Activated effector memory CD4-positive, alpha-beta T cell treated with anti-CD3 and anti-CD28 coated beads, Interleukin-2, amount 50 U/mL, for 16 hours (primary cell): ENCODE measurements at places on chromosomes 3 and 15.

DNA sequence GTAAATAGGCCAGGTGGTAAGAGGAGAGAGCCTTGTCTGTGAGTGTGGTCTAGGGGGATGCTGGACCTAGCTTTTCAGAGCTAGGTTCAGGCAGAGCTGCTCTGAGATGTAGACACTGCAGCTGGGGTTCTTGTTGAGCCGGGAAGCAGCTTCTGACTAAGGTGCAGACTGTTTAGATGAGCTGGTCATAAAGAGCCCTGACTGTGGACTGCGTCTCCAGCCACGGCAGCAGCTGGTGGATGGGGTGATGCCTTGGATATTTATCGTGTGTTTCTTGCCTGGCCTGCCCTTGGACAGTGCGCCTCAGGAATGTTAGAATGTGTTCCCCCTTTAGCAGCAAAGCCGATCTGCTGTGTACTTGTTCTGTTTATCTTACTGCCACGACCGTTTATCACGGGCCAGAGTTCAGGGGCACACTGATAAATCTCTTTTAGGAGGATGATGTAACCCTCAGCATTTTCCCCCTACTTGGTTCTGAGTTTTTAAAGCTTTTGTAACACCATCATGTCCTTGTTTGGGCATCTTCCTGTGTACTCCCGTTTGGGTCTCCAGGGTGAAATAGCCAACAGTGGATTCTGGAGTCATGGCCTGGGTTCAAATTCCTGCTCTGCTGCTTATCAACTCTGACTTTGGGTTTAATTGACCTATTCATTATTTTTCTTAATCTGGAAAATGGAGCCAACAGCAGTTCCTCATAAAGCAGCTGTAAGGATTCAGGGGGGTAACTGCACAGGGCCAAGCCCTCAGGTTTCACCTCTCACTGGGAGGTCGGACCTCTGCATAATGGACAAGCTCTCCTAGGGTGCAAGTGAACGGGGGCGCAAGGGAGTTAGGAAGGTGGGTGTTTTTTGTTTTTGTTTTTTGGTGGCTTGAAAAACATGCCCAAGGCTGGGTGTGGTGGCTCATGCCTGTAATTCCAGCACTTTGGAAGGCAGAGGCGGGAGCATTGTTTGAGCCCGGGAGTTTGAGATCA, 51.4 kb downstream of the FLNB start:
- DNase-seq: peak; percentile 41

GRCh38 chr3:64687781-64688604, at the start of gene ADAMTS9:
Gene ADAMTS9 (minus strand): TSS chr3:64688000. CDS start chr3:64687657, 343 bp downstream.
- DNase-seq: no peak

GRCh38 chr3:106333911-106334618, 465.3 kb upstream of the CBLB start:
- DNase-seq: peak; percentile 81

DNA sequence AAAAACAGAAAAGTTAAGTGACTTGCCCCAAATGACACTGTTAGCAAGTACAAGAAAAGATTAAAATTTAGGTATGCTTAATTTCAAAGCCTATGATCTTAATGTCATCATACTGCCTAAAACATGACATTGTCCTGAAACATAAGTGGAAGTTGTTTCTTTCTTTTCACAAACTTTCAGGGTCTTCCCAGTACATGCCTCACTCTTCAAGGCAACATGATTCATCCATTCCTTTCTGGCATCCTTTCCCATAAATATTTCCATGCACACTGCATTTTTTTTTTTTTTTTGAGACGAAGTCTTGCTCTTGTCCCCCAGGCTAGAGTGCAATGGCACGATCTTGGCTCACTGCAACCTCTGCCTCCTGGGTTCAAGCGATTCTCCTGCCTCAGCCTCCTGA, 42.5 kb upstream of the KPNA4 start:
- no peak for DNase-seq

DNA sequence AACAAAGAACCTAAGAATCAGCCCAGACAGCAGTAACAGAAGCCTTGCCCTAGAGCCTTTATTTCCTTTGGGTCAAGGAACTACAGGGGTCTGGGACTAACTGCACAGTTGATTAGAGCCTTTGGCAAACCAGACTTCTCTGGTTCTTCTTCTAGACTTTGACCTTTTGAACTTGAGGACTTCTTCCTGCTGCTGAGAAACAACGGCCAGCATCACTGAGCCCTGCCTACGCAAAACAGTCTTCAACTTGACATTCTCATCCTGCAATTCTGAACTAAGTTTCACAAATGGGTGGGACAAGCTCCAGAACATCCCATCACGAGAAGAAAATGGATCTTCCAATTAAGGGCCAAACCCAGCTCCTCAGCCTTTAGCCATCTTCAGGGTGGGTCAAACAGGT, 31.4 kb downstream of the CMTM6 start:
- no peak for DNase-seq

- no peak for DNase-seq
Observed at GRCh38 chr15:29106116-29106515, 163.5 kb downstream of the NSMCE3 start.

- DNase-seq: no peak
Observed at GRCh38 chr3:151596940-151597339, 136.1 kb upstream of the IGSF10 start.

DNA sequence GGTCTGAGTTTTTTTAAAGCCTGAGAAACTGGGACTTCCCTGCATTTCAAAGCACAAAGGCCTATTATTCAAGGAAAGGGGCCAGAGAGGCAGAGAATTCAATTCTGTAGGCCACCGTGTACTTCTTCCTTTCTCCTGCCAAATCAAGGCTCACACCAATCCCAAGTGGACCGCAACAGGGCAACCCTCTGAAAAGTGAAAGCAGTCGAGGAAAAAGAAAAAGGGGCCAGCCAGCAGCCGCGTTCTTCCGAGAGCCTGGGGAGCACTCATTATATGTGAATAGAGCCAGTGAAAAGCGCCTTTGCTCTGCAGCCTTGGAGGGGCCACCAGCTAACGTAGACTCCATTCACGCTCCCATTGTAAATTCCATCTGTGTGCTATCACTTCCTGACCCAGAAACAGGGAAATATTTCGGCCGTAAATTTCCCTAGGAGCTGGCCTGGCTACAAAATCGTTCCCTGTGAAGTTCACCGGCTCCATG, 45.9 kb upstream of the THUMPD3 start:
- no peak for DNase-seq

GRCh38 chr3:190083635-190084034, 37.1 kb downstream of the P3H2 start:
- DNase-seq: no peak

DNA sequence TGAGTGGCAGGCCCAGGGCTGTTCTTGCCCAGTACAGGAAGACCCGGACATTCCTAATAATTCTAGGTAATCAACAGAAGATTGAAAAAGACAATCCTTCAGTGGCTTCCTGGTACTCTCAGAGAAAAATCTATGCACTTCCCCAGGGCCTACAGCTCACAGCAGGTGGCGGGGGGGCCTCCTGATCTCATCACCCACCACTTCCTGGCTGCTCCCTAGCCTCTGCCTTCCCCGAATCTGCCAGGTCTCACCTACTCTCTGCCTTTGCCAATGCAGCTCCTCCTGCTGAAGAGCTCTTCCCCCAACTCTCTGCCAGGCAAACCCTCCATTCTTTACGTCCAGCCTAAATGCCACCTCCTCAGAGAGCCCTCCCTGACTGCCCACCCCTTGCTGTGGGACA, 37.5 kb downstream of the EHD4 start:
- peak; percentile 90 for DNase-seq

DNA sequence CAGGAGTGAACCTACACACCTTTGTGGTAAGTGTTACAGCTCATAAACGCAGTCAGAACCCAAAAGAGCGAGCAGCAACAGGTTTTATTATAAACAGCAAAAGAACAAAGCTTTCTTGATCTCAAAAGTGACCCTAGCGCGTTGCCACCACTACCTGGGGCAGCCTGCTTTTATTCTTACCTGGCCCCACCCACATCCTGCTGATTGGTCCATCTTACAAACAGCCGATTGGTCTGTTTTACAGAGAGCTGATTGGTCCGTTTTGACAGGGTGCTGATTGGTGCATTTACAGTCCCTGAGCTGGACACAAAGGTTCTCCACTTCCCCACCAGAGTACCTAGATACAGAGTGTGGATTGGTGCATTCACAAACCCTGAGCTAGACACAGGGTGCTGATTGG, 143.1 kb downstream of the ARRDC4 start:
- DNase-seq: no peak

GRCh38 chr15:49031804-49032203, 14.4 kb downstream of the SECISBP2L start:
- no peak for DNase-seq

GRCh38 chr15:98734466-98735199, 86.3 kb downstream of the IGF1R start:
- DNase-seq: no peak

- no peak for DNase-seq
Observed at GRCh38 chr3:188362405-188362831, 208.5 kb downstream of the LPP start.

- no peak for DNase-seq
Observed at GRCh38 chr3:120338517-120338916, 10.6 kb downstream of the LRRC58 start.

DNA sequence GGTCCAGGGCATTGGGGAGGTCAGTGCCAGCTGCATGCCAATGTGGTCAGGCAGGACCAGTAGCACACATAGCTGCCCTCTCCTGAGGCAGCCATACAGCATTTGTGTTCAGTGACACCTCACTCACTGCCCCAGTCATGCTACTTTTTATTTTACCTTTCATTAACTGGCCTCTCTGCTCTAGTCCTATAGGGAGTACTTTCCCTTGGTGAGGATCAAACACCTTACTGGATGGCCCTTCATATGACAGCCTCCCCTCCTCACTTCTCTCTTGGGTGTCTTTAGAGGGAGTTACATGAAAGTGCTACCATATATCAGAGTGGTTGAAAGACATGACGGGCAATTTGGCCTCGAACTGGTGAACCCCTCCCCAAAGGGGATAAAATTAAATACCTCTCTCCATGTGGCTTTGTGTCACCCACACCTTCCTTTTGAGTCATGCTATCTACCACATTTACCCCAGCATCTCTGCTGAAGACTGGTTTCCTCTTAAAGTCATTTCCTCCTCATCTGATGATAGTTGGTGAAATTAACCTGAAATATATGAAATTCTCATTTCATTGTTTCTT, 17.6 kb downstream of the RLBP1 start:
- DNase-seq: no peak

DNA sequence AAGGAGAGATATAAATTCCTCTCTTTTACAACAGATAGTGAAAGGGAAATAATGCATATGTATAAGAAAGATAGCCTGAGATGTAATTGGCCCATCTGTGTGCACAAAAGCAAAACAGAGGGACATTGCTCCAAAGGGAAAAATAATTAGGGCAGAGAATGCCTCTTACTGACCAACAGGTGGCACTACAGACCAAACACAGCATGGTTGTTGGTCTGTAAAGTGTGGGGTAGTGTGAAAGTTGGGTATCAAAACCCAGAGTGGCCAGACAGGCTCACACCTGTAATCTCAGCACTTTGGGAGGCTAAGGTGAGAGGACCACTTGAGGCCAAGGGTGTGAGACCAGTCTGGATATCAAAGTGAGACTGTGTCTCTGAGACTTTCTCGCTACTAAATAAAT, 4.5 kb upstream of the TLNRD1 start:
- DNase-seq: no peak

DNA sequence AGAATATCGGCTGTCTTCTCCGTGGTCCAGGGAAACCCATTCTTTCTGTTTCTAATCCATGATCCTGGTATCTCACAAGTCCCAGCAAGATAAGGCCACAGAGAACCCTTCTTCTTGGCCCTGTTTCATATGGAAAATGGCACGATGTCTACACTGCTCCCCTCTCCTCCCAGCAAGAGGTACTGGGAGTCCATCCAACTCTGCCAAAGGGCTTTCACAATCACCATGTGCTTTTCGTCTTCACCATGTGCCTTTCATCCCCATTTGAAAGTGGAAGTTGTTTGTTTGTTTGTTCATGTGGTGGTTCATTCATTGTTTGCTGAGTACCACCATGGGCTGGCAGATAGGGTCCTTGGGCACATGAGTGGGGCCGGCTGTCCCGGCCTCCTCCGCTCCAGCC, 5.5 kb downstream of the ITIH3 start:
- no peak for DNase-seq

- no peak for DNase-seq
Observed at GRCh38 chr3:146382386-146382785, 87.0 kb downstream of the PLSCR2 start.

GRCh38 chr3:127062926-127063325, 80.0 kb downstream of the PLXNA1 start:
- peak; percentile 48 for DNase-seq

- DNase-seq: no peak
Observed at GRCh38 chr3:132730891-132731580, 8.8 kb upstream of the NPHP3 start.

- no peak for DNase-seq
Observed at GRCh38 chr3:15989419-15989818, 185.1 kb upstream of the GALNT15 start.

- DNase-seq: no peak
Observed at GRCh38 chr3:116198087-116198486, 247.2 kb downstream of the LSAMP start.

- no peak for DNase-seq
Observed at GRCh38 chr15:88776646-88777045, 26.6 kb upstream of the ACAN start.

DNA sequence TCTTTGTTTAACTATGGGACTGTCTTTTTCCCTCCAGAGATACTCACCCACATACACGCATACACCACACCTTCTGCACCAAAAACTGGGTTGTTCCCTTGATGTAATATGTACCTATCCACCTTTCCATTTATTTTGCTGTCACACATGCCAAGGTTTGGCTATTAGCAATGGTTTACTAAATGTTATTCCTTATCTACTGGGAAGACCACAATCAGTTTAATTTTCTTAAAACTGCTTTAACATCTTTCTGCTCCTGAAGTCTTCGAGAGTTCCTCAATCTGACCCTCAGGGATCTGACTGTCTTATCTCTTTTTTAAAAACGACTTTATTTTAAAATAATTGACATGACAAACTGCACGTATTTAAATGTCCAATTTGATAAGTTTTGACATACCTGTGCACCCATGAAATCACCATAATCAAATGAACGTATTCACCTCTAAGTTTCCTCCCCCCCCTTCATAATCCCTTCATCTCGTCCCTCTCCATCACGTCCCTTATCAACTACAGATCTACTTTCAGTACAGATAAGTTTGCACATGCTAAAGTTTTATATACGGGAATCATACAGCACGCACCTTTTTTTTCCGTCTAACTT, 805 bp upstream of the TRPM7 start:
- no peak for DNase-seq

GRCh38 chr15:45495588-45495987, 27.0 kb downstream of the SLC30A4 start:
- no peak for DNase-seq
